ENCODE measurements at places on chromosomes 12 and 14.

GRCh38 chr12:116859079-116859478 is 22.2 kb downstream of the HRK start:
- no peak for DNase-seq

GRCh38 chr12:57553343-57554202 is 3.7 kb downstream of the KIF5A start:
- no peak for DNase-seq

DNA sequence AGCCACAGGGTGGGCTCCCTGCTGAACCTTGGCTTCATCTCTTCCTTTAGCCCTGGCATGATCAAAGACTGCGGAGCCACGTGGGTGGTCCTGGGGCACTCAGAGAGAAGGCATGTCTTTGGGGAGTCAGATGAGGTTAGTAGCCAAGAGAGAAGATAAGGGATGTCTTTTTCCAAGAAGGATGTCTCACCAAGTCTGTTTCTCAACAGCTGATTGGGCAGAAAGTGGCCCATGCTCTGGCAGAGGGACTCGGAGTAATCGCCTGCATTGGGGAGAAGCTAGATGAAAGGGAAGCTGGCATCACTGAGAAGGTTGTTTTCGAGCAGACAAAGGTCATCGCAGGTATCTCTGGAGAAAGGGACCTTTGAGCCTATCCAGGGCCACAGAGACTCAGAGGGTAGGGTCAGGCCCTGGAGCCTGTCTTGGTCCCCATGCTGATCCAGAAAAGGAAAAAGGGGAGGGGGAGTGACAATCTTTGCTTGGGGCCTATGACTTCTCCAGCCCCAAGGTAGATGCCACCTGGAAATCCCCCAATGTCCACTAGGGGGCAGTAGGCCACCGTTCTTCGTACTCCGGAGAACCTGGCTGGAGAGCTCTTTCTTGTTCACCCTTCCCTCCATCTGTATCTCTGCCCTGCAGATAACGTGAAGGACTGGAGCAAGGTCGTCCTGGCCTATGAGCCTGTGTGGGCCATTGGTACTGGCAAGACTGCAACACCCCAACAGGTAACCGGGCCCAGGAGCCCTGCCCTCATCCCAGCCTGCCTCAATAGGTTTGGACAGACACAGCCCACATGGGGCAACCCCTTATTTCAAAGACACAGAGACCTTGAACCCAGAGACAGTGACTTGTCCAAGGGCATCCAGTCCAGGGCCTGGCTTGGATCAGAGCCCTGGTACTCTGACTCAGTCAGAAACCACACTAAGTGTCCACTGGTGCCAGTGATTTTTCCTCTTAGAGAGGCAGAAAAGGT is 2.0 kb downstream of the TPI1 start:
- DNase-seq, result peak; percentile 85

GRCh38 chr12:39341179-39341578 is 101.7 kb downstream of the KIF21A start:
- DNase-seq, result no peak

GRCh38 chr12:50633955-50634354 is 129.2 kb downstream of the DIP2B start:
- DNase-seq, result no peak

DNA sequence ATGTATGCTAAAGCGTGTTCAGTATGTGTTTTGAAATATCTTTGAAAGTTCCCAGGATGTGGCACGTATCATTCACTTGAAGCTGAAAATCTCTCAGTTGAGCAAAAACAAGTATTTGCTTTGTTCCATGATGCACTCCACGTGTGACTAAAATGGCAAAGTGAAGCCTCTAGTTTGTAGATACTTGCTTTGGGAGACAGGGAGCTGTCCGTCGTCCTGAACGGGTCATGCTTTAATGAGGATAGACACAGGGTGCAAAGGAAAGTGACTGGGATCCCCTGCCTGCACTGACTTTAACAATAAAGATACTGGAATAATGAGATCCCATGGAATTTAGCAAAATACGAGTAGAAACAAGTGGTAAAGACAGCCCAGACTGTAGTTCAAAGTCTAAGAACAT is 991.4 kb downstream of the NRXN3 start:
- DNase-seq, result peak; percentile 53

- no peak for DNase-seq
These were observed 32.8 kb downstream of the SH2B3 start for GRCh38 chr12:111438481-111438880.

GRCh38 chr12:50550530-50551223 is 45.9 kb downstream of the DIP2B start:
- DNase-seq, result no peak

- DNase-seq, result no peak
These were observed 9.4 kb downstream of the CCND2 start for GRCh38 chr12:4282892-4283511.
